ENCODE measurements at places on chromosomes 13 and 19.

DNA sequence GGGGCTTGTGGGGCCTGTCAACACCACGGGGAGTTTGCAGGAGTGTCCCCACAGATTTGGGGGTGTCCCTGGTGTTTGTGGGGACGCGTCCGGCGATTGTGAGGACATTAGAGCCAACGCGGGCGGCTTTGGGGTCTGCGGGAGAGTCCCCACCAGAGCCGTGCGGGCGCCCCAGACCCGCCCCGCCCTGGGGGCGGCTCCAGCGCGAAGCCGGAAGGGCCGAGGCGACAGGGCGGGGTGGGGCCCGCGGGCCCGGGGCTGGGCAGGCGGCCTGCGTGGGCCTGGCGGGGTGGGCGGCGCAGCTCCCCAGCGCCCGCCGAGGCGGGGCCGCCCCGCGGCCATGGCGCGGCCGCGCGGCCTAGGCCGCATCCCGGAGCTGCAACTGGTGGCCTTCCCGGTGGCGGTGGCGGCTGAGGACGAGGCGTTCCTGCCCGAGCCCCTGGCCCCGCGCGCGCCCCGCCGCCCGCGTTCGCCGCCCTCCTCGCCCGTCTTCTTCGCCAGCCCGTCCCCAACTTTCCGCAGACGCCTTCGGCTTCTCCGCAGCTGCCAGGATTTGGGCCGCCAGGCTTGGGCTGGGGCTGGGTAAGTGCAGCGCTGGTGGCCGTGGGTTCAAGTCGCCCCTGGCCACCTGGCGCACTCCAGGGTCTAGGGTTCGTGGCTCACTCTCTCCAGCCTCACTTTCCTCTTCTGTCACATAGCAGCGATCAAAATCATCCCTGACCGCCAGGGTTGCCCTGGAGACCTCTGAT is 10.3 kb downstream of the PDE4A start:
- no peak for DNase-seq

GRCh38 chr13:44899967-44900366 is 89.3 kb downstream of the NUFIP1 start:
- DNase-seq: no peak

GRCh38 chr13:85819513-85819912 is 20.3 kb upstream of the SLITRK6 start:
- no peak for DNase-seq

DNA sequence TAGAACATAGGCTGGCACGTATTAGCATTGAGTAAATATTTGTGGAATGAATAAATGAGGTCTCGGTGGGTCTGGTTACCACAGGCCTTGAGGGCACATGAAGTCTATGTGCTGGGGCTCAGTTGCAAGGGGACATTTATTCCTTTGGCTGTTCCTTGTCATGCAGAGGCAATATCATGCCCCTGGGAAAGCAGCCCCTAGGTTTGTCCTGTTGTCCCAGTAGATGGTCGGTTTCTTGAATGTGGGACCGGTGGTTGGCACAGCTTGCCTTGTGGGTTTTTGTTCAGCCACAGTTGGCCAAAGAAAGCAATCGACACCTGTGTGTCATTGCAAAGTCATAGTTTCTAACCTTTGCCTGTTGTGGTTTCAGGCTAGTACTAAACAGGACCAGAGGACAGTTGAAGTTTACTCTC is 24.7 kb upstream of the GPR183 start:
- DNase-seq: no peak

DNA sequence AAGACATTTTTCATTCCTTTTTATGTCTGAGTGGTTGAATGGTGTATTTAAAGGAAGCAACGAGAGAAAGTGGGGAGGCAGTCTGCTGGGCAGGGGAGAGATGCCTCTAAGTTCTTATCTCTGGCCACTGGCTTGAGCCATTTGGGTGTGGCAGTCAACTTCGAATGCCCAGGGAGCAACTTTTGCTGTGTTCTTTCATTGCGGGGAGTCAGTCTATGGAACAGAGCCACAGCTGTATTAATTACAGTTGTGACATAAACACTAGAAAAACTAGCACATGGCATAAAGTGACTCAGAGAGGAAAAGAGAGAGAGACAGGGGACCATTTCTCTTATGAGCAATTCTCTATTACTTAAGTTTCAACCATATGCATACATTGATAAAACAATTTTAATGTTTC is 40.4 kb upstream of the PDCD5 start:
- DNase-seq: no peak

GRCh38 chr19:17751103-17751911 is at the start of gene FCHO1:
Gene FCHO1 (plus strand): TSS chr19:17751477. CDS start chr19:17755165, 3,688 bp downstream.
- peak; percentile 89 for DNase-seq

DNA sequence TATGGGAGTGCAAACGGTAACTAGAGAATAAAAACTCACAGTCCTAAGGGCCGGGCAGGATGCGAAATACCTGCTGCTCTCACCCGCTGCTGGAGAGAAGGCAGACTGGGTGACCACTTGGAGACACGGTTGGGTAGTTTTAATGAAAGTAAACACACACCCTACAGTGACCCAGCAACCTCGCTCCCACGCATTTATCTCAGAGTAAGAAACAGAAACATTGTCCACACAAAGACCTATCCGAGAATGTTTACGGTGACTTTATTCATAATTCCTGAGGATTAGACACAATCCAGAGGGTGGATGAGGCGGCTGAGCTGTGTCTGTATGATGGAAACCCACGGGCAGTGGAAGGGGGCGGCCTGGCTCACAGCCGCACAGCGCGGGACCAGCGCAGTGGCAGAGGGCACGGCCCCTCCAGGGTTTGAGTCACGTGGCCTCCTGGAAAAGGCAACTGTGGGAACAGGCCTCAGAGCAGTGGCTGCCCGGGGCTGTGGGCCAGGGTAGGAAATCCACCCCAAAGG is 73.5 kb upstream of the C13orf46 start:
- no peak for DNase-seq

DNA sequence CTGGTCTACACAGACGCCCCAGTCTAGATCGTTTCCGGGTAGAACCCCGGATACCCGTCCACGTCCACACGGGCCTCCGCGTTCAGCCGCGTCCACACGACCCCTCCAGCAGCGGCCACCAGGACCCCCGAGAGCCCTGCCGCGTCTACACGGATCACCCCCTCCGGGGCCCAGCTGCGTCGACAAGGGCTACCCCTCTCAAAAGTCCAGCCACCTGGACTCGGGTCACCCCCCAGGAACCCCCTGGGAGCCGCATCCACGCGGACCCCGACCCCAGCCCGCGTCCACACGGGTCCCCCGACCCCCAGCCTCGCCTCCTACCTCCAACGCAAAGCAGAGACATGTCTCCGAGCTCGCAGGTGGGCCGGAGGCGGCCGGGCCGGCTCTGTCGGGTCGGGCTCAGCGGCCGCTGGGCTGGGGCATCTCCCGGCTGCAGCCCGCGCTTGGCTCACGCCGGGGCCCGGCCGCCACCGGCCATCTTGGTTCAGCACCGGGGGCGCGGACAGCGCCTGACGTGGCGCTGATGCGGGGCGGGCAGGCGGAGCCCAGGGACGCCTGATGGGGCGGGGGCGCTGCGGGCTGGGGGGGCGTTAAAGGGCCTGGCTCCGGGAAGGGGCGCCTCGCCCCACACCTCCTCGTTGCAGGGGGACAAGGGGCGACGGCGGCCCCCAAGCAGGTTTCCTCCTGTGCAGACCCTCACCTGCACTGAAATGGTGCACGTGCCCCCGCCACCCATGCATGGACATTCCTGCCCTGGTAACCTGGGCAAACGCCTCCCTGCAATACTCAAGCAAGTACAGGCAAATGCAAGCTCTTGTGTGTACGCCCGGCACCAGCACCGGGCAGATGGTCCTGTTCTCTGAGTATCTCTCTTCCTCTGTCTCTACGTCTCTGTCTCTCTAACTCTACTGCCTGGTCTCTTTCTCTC is at the start of gene UNC13A:
UNC13A (minus strand) TSS at position 498 of the 928 bp plus-strand sequence; CDS start at position 343, 155 bp downstream.
- DNase-seq: peak; percentile 26

DNA sequence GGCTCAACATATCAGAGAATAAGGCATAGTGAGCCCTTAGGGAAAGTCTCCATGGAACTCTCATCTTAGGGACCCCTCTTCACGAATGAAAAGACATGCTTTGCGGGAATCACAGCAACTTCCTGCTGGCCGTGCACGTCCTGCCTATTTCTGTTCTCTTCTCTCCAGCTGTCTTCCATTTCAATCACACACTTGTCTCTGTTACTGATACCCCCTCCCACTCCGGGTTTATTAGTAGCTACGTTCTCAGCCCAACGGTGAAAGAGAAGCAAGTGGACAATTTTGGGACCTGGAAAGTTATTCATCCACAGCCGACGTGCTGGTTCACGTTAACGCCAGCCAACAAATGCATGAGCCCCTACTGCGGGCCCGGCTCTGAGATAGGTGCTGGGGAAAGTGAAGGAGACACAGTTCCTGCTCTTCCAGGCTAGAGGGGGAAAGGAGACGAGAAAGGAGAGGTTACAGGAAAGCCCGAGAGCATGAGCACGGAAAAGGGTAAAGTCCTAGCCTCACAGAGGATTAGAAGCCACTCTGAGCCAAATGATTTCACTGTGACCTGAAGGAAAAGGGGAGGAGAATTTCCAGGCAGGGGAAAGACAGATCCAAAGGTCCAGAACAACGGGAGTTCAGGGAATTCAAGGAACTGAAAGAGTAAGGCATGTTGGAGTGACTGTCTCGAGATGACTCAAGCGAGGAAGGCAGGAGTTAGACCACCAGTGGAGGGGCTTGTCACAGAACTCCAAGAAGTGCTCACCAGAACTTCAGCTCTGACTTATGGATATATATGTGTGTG is 81.8 kb upstream of the CLDN10 start:
- DNase-seq: no peak

DNA sequence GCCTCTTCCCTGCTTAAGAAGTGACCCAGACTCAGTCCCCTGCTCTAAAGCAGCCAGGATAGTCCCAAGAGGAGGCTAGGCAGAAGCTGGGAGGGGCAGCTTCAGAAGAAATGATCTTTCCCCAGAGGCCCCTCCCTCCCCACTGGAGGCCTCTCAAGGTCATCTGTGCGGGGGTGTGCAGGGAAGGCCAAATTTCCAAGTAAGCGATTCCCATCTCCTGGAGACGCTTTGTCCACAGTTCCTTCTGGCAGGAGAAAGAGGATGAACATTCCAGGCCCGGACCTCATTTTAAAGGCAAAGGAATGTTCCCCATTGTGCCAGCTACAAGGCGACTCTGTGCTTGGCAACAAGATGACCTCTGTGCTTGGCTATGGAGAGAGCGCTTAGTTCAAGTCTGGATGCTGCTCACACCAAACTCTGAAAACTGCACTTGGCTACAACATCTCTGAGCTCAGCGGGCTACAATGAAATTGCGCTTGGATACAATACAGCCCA is 23.5 kb downstream of the COL5A3 start:
- no peak for DNase-seq

DNA sequence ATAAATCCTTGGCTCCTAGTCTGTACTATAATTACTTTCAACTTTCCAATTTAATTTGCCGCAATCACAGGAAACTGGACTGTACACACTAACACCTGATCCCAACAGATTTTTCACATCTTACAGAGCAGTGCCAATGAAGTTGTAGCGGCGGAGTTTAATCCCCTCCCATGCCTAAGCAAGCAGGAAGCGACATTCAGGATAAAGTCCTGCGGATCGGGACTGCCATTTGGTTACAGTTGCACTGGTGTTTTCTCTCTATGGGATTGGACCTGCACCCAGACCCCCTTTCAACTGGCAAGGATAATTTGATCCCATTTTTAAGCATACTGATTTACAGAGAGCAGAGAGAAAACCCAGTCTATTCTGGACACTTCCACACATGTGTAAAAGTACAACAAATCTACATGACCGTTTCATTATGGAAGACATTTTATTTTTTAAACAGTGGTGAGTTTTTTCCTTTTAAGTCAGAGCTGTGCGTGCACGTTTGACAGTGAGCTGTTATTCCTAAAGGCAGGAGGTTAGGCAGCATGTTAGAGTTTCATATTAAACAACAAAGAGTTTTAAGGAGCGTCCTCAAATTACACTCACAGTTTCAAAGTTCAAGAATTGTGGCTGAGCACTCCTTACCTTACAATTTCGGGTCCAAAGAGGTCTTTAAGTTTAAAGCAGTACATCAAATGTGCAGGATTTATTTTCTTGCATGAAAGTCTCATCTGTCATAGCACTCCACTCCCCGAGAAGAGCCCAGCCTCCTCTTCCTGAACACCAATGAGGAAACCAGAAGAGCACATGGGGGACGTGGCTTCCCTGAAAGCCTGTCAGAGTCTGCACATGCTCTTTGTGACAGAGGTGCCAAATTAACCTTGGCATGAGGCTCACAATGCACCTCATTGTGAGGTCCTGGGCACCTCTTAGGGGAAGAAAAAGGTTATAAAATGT is 141.6 kb upstream of the RFC3 start:
- peak; percentile 20 for DNase-seq

DNA sequence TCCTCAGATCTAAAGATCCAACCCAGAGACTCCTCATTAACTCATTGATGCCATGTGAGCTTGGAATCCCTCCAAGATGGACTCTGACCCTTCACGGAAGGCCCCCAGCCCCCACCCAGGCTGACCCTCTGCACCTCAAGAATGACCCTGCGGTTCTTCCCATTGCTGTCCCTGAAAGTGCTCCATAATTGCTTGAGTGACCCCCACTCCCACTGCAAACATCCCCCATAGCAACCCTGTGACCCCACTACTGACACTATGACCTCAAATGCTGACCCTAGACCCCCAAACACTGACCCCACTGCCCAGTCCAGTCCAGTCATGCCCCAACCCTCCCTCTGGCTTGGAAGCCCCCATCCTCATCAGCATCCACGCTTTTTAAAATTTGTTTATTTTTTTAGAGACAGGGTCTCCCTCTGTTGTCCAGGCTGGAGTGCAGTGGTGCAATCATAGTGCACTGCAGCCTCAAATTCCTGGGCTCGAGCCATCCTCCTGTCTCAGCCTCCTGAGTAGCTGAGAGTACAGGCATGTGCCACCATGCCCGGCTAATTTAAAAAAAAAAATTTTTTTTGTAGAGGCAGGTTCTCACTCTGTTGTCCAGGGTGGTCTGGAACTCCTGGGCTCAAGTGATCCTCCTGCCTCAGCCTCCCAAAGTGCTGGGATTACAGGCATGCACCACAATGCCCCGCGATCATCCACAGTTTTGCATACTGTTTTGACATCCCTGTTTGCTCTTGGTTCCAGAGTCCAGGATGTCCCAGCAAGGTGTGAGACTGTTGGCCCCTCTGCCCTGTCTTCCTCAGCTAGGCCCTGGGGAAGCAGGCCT is 855 bp downstream of the LYL1 start:
- DNase-seq: no peak

DNA sequence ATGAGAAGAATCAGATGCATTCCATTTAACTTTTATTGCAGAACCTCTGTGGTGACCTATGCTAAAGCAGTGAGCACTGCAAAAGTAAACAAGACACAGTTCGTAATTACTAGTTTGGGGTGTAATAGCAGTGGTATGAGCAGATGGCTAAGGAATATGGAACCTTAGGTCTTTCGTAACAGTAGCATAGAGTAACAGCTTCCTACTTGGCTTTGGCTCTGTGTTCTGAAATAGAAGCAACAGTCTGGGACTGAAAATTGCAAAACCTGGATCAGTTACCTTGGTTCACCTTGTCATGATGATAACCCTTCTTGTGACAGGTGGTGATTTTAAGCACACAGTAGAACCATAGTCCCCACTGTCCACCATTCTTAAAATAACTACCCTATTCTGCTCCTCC is 303.4 kb downstream of the GPC6 start:
- DNase-seq: no peak

GRCh38 chr13:33015241-33015668 is 968 bp upstream of the KL start:
- DNase-seq: no peak

- DNase-seq: no peak
Observed at GRCh38 chr13:19685034-19685433, 51.6 kb downstream of the MPHOSPH8 start.

Data from CD4-positive, alpha-beta T cell treated with Interleukin-17A for 1 hour (primary cell).